H9 (cell line): ENCODE measurements at places on chromosomes 7 and 10. TPM values are rescaled to one million over a fixed set of nuclear protein-coding genes. Genes with fewer than 3 reads are reported as not detected.

DNA sequence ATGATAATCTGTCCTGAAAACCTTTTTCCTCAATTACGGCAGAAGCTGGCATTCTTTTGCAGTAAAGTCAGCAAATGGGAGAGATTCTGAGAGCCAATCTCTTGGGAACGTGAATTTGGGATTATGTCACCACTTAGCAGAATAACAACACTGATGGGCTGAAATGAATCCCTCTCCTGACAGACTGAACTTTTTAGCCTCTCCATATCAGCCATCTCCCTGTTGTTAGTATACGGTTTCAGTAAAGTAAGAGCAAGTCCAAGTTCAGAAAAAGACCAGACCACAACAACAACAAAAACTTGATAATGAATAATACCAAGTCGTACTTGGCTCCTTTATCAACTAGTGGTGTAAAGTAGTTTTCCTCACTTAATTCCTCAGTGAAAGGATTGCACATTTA is 1048.8 kb downstream of the GATA3 start:
- DNase-seq = no peak

DNA sequence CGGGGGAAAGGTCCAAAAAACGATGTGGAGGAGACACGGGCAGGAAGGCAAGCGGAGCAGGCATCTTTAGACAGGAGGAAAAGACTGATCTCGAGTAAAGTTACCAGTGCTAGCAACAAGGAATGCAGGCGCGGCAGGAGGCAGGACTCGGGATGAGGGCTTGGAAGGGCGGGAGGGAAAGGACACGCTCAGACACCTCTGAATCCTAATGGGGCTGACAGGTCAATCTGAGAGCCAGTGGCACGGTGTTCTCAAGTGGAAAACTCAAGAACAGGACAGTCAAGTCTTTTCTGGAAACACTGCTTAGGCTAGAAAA is 155.3 kb upstream of the COBL start:
- peak; percentile 59 for DNase-seq

DNA sequence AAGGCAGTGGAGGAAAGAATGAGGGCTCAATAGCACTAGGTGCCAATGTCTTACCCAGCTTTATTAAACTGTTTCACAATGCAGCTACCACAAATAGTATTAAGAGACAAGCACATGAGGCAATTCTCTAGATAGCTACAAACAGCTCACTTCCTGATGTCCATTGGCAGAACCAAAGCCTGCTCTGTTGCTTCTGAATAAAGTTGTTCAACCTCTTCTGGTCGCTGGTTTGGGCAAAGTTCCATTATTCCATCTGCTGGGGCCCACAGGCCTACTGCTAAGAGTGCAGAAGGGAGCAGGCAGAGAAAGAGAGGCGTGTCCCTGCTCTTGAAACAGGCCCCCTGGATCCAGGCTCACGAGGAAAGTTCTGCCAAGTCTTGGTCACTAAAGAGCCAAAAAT is 173.9 kb downstream of the ZNF438 start:
- DNase-seq = no peak

The KCNIP2 gene
- total RNA-seq = 2.6 and 3.0 TPM in 2 replicates

- DNase-seq = no peak
Observed at GRCh38 chr7:158556721-158557440, 30.7 kb downstream of the PTPRN2 start.

- no peak for DNase-seq
Observed at GRCh38 chr7:1842321-1843221, 172.5 kb downstream of the ELFN1 start.

DNA sequence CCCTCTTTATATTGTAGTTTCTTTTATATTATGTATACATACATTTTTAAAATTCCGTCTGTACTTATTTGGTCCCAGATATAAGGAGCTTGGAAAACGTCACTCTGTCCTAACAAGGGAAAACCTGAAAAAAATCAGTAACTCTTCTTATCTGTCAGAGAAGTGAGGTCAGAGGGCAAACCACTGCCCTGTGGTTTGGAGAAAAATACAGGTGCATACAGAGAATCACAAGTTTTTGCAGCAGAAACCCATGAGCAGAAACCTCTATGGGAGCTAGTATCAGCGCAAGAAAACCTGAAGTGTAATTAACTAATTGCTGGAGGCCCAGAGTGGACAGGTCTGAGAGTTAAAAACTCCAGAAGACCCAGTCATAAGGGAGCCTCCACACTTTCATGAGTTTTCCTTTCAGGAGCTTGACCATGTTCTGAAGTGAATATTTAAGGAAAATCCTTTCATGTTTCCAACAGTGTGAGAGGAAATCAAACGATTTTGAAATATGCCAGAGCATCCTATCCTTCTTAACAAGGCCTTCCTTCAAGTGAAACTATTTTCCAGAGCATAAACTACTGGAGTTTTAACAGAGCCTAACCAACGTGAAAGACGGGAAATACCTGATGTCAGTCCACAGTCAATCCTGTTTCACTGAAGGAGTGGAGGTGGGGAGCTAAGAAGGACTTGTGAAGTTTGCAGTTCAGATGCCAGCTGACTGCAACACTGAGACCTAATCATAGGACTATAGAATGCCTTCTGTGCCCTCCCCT is 290.8 kb upstream of the BMPER start:
- DNase-seq = no peak

DNA sequence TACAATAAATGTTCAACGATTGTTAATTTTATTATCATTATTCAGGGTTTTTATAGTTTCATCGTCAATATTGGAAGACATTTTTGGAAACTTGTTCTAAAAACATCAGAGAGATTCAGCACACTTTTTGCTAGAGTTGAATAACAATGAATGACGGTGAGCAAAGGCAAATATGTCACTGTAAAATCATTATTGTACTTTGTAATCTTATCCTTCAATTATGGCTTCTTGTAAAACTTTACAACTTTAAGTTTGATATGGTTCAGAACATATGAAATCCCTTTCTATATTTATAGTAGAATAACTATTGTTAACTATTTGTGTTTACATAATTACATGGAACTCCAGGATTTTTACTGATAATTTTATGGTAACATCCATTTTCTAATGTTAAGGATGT is 167.8 kb upstream of the SEMA3A start:
- DNase-seq = no peak

DNA sequence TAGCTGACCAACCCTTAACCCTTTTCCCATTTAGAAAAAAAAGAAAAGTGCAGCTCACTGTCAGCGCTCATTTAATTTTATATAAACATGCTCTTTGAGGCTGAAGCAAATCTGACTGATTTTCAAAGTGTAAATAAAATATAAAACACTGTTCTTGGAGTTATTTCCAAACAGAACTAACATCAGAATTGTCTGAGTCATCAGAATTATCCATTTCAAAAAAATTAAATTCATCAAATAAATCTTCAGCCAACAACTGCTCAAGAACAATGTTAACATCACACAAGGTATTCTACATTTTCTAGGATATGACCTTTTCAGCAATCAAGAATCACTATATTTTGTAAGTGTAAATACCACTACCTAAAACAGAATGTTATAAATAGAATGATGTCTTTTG is 93.6 kb downstream of the MAGI2 start:
- DNase-seq = no peak

DNA sequence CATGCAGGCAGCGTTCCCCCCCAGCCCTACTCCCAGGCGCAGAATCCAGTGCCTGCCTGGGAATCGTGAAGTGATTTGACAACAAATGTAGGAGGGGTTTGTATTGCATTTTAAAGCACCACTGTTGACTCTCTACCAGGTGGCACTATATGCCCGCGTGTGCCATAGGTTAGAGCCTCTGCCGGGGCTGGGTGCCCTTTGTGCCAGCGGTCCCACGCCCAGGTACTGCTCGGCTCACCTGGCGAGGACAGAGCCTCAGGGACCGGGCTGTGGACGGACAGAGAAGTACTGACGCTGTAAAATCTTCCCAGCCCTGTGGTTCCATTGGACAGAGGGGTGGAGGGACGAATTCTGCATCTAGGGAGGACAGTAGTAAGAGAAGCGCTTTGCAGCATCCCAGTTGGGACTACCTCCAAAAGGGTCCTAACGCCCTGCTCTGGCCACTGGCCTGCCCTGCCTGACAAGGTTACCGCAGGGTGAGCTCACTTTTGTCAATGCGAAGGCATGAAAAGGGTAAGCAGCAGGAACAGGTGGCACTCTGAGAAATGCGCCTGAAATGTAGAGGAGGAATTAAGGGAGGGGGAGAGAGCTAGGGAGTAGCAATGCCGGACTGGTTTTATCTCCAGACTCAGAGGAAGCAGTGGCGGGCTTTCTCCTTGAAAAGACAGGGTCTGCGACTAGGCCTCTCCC is 788 bp upstream of the CACNA2D1 start:
- DNase-seq = peak; percentile 59

DNA sequence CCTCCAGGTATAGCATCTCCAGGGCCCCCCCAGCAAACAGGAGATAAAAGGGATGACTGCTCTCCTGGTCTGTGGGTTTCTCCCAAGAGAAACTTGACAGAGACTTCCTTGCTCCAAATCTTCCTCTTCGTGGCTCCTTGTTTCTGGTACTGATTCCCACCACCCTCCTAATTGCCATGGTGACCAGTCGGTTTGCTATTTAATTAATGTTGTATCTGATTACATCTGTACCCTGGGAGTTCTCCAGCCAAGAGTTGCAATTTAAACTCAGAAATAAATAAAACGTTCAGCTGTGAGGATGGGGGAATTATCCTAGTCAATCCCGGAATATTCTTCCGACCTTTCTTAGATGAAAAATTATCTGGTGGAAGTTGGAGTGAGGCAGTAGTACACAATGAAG is 264.7 kb downstream of the PAXIP1 start:
- DNase-seq = no peak

DNA sequence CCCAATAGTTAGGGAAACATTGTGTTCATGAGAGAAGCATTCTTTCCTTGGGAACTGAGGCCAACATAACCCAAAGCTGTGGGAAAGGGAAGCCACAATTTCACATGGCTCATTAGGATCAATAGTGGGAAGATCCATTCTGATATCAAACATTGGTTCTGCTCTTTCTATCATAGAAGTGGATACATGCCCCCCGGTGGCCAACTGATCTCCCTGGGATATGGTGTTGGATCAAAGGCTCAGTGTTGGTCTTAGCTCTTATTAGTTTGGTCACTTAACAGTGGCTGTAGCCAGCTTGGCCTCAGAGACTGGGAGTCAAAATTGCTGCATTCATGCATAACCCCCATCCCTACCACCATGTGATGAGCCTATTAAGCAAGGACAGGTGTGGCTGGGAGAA is 6.7 kb upstream of the GIMAP4 start:
- DNase-seq = no peak

GRCh38 chr7:140456551-140457051 is 22.7 kb downstream of the MKRN1 start:
- no peak for DNase-seq

DNA sequence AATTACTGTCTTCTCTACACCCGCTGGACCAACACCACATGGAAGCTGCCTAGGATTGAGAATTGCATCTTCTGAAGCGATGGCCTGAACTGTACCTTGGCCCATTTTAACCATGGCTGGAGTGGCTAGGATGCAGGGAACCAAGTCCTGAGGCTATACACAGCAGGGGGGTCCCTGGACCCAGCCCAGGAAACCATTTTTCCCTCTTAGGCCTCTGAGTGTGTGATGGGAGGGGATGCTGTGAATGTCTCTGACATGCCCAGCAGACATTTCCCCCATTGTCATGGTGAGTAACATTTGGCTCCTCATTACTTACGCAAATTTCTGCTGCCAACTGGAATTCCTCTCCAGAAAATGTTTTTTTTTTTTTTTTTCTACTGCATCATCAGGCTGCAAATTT is 822.7 kb downstream of the PCDH15 start:
- peak; percentile 36 for DNase-seq

- no peak for DNase-seq
Observed at GRCh38 chr10:95333997-95334804, 43.4 kb upstream of the PDLIM1 start.

DNA sequence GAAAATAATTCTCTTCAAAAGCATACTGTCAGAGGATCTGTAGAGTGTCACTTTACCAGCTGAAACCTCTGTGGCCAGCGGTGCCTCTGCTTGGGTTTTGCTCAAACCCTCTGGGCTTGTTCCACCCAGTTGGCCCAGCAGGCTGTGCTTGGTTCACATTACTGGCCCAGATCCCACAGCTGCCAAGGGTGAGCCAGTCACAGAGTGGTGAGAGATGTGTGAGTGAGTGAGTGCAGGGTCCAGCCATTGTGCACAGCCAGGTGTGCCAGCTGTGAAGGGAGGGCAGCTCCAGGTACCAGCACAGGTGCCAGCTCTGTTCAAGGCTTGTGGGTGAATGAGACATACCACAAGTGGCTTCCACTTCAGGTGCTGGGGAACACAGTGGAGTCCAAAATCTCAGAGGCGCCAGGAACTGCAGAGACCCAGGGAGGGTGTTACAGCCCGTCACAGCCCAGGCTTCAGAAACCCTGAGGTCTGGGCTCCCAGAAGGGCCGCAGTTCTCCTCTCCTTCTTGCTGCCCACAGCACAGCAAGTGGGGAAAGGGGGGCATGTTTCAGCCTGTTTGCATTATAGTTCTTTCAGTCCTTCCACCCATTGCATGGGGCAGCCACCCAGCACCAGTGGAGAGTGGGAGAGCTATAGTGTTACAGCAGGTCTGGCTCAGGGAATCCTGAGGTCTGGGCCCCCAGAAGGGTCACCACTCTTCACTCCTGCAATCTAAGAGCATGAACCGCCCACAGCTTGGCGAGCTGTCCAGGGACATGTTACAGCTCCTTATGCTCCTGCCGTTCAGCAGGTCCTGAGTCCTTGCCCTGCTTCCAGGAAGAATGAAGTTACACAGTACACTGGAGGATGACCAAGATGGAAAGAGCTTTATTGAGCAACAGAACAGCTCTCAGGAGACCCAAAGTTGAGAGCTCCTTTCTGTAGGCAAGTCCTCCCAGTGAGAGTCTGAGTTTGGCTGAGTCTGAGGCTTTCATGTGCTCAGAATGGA is 931.7 kb upstream of the SORCS1 start:
- DNase-seq = peak; percentile 22

DNA sequence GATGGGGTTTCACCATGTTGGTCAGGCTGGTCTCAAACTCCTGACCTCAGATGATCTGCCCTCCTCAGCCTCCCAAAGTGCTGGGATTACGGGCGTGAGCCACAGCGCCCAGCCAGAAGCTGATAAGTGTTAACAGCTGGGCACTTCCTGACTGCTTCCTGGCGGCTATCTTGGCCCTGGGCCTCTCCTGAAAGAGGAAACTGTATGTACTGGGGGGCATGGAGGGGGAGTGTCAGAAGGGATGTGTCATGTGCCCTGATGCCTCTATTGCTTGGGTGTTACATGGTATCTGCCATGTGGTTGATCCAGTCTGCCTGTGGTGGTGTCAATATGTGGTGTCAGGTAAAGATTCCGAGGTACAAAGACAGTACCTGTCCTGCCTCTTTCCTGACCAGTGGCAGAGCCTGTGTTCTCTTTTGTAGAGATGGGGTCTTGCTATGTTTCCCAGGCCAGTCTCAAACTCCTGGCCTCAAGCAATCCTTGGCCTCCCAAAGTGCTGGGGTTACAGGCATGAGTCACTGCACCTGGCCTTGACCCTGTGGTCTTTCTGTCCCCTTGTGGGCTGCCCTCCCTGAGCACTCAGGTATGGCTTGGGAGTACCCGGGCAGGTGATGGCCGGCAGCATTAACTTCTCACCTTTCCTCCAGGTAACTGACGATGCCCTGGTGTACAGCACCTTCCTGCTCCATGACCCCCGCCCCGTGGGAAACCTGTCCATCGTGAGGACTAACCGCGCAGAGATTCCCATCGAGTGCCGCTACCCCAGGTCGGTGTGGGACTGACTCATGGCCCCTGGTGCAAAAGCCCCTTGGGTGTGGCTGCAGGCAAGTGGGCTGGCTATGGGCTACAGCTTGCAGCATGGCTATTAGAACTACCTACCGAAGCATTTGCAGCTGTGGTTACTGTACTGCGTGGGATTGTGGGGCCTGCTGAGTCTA is 4.4 kb downstream of the ZP3 start:
- DNase-seq = peak; percentile 41

The LIPK gene
- not detected in 2 replicates for total RNA-seq

The SFTPA2 gene
- total RNA-seq = not detected in 2 replicates

The CRYGN gene
- total RNA-seq = 0.79 and 1.8 TPM in 2 replicates

The C10orf53 gene
- total RNA-seq = not detected in 2 replicates

- no peak for DNase-seq
Observed at GRCh38 chr7:94949532-94949931, 42.1 kb downstream of the PPP1R9A start.
